ENCODE measurements at places on chromosomes 1 and 21.

- no peak for DNase-seq
These were observed 20.2 kb upstream of the ZBTB21 start for GRCh38 chr21:42030311-42030710.

DNA sequence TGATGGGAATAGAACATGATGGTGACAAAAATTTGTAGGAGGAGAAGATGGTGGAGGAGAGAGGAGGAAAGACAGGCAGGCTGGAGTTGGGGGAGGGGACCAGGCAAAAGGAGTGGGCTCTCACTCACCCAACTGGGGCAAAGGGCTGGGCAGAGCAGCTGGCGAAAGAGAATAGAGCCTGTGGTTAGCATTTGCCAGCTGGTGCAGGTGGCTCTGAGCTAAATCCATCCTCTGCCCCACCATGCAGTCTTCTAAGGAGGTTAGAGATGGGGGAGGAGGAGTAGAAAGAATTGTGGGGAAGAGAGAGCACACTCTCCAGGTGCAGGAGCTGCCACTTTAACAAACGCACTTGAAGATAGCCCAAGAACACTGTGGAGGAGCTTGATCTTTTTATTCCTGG lies 27.6 kb upstream of the SLAMF1 start:
- peak; percentile 26 for DNase-seq

- DNase-seq: no peak
These were observed 7.5 kb downstream of the TNFSF18 start for GRCh38 chr1:173043253-173043652.

GRCh38 chr1:94425821-94426484 lies 7.8 kb downstream of the ABCD3 start:
- no peak for DNase-seq

DNA sequence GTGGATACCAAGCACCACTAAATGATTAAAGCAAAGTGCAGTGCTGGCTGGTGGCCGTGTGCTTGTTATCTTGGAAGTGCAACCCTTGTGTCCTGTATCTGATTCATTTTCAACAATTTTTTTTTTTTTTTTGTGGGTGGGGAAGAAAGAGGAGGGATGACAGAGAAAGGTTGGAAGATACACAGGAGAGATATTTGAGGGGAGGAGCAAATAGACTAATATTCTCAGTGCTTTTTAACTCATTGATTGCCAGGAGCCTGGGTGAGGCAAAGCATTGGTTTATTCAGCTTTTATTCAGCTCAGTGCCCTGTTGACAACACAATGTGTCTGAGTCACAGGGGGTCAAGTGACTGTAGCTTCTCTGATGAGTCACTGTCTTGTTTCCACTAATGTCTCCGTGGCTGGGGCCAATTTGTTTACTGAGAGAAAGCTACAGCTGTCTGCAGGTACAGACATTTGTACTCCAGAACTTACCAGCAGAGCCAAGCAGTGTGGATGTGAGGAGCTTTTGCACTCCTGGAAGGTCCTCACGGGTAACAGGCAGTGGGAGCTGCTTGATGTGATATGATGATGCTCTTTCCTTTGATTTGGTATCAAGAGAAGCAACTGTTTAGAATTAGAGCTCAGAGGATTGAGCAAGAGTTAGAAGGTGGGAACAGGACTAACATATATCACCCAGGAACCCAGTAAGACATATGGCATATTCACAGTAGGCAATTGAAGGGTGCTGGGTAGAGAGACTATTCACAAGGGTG lies 23.6 kb upstream of the DNM3 start:
- DNase-seq: no peak

- DNase-seq: no peak
These were observed 8.9 kb upstream of the TAS1R2 start for GRCh38 chr1:18868354-18868753.

DNA sequence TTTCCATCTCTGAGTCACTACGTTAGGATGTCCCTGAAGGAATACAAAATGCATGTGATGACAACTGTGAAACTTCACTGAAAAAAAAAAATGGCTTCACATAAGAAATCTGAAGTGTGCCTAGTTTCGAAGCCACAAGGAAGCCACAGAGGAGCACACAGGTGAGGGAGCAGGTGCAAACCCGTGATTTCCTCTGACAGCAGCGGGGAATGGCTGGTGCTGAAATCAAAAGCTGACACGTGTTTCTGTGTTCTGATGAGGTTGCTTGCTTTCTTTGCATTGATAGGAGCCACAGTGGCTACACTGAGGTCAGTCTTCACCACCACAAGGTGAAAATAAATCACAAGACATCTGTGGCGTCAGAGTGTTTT lies 105.7 kb upstream of the TLR5 start:
- peak; percentile 42 for DNase-seq

DNA sequence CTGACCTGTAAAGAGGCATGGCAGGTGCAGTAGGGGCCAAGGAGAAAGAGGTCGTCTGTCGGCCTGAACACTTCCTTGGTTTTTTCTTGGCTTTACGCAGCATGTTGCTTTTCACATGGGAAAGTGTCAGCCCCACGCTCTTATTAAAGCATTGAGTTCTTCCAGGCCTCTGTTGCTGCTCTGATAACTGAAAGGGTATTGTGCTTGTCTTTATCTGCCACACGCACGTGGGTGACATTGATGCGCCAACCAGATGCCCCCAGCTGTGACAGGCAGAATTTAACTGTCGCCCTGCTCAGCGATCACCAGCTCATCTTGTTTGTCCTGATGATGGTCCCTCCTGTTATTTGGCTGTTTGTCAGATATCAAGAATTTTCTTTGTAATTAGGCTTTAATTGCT lies 76.5 kb downstream of the GALNT2 start:
- no peak for DNase-seq

DNA sequence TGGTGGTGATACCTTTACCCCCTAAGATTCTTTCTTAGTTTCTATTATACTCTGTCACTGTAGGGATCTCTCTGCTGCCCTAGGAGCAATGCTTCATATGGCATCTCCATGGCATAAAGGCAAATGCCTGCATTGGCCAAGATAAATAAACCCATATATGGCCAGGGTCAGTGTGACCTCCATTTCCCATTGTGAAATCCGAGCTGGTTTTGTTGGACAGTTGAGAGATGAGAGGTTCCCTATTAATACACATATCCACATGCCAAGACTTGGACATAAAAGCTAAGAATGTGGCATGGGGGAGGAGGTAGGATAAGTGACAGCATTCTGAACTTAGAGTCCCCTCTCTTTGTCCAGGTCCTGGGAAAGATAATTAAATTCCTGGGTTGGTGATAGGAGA lies 1.4 kb downstream of the TPM3 start:
- no peak for DNase-seq

GRCh38 chr1:154328318-154329151 lies 3.2 kb downstream of the ATP8B2 start:
- DNase-seq: peak; percentile 85

GRCh38 chr1:75630004-75630594 lies 19.2 kb upstream of the SLC44A5 start:
- DNase-seq: no peak

- no peak for DNase-seq
These were observed 152.0 kb downstream of the ZSCAN20 start for GRCh38 chr1:33624261-33624990.

DNA sequence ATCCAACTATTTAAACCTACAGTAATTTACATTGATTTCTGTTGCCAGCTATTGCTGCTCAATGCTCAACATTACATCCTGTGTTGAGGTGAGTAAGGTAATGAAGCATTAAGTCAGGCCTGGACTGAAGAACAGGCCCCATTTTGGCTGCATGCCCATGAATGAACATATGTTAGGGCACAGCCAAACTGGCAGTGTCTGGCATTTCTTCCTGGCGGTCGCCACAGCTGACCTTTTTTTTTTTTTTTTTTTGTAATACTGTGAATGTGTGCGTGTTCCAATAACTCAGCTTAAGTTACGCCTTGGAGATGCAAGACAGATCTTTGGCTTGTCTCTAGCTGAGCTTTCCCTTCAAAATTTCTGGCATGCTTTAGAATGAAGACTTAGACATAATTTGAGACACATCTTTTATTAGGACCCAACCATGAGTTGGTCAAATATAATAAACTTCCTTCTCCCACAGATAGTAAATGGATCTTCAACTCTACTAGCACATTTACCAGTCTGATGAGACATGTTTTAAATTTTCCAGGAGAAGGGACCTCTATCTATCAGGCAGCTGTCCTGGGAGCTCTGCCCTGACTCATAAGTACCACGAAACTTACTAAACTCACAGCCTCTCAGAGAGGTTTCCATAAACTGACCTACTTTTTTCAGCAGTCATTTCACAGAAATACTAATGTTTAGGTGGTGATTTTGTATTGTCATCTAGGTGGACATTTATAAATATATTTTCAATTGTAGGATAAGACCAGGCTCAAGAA lies 341.1 kb upstream of the RUNX1 start:
- DNase-seq: no peak

DNA sequence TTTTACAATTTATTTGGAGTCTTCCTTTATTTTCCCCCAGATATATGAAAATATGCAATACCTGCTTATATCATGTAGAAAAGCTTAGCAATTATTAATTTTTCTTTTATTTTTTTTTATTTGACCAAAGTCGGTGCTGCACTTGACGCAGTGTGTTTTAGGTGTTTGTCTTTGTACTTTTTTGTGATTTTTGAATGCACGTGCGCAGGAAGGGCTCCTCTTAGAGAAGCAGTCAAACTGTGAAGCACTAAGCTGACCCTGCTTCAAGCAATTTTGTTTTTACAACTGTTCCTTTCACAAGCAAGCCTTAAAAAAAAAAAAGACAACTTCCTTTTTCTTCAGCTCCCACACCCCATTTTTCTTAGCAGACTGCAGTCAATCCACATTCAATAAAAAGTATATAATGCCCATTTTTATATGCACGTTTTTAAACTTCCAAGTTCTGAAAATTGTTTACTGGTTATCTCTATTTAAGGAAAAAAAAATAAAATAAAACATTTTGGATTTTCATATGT lies 267.4 kb downstream of the TM2D1 start:
- DNase-seq: no peak

GRCh38 chr1:95312181-95312580 lies 78.2 kb downstream of the RWDD3 start:
- no peak for DNase-seq

GRCh38 chr1:169133801-169134502 lies 27.5 kb downstream of the ATP1B1 start:
- DNase-seq: no peak

GRCh38 chr1:234253732-234254131 lies 119.5 kb upstream of the COA6 start:
- DNase-seq: no peak

GRCh38 chr1:234188454-234188792 lies 184.8 kb upstream of the COA6 start:
- no peak for DNase-seq

DNA sequence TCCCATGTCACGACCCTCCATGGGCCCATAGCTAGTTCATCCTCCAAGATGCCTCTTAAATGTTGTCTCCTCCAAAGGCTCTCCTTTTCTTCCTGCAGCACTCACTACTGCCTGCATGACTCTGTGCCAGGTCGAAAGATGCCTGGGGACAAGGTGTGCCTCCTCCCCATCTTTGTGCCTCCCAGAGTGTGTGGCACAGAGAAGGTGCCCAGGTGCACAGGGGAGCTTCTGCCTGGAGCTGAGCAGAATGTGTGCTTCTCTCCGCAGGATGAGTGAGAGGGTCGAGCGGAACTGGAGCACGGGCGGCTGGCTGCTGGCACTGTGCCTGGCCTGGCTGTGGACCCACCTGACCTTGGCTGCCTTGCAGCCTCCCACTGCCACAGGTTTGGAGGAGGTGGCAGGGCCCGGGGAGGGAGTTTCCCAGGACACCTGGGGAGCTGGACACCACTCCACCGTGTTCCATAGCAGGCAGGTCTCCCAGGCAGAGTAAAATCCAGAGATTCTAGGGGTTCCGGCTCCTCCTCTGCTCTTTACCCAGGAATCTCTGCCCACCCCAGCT lies 6.9 kb upstream of the PPM1J start:
- no peak for DNase-seq

DNA sequence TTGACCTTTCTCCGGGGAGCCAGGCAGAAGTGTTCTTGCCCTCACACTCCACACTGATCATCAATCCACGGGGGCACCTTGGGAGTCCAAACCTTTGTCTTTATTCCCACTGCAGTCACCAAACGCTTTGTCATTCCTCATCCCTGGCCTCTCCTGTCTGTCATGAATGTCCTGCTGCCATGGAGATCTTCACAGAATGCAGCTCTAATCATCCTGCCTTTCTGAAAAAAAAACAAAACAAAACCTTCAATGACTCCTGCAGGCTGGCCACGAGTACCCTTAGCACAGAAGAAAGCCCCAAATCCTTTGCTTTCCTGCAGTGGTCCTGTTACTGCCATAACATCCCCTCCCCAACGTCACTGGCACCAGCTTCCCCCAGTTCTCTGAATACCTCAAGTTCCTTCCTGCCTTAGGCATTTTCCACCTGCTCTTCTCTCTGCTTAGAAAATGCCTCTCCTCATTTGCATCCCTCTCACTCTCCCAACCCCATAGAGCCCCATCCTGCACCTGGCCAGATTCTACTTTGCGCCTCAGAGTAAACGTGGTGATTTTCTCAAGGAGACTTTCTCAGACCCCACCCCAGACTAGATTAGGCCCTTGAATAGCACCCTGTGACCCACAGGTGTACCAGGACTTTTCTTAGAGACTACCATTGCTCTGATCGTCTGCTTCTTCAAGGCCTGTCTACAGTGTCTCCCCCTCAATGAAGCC lies 131.2 kb downstream of the AK5 start:
- DNase-seq: no peak

- DNase-seq: no peak
These were observed 6.3 kb upstream of the ETV3 start for GRCh38 chr1:157144509-157144908.

DNA sequence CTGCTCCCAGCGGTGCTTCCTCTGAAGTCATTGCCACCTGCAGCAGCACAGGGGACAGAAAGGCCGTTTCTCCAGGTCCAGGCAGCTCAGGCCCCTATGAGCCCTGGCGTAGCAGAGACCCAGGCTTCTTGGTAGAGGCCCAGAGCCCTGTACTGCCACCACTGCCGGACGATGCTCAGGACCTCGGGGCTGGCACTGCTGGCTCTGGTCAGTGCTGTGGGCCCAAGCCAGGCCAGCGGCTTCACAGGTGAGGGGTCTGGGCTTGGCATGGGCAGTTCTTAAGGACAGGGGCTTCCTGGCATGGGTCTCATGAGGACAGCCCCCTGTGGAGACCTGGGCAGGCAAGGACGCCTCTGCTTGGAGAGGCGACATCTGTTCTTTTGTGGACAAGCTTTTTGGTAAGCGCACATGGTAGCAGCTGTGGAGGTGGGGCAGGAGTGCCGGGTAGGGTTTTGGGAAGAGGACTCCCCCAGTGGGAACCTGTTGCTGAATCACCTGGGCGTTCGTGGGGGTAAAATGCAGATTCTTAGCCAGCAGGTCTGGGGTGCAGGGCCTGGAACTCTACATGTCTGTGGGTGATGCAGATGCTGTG lies at the start of gene UMODL1:
TSS of gene UMODL1 (plus strand) at position 172 of the 592 bp plus-strand sequence. CDS start at position 172, 0 bp downstream.
- no peak for DNase-seq

GRCh38 chr1:89673251-89673650 lies 40.3 kb downstream of the LRRC8C start:
- DNase-seq: no peak

DNA sequence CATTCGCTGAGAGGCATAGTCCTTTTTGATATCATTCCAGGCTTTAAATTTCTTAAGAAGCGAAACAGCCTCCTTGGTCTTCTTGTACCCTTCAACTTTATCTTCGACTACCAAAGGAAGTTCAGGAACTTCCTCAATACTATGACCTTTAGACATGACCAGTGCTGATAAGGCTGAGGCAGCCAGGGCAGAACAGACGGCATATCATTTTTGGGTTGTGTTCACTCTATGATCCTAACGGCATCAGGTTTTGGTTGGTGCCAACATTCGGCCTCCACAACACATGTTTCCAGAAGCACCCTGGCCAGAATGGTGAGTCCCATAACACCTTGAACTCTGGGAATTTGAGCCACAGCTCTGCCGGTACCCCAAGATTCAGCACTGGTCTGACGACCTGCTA lies 31.4 kb upstream of the MYOC start:
- no peak for DNase-seq

GRCh38 chr1:67280696-67281095 lies 27.0 kb upstream of the IL12RB2 start:
- DNase-seq: no peak
